ENCODE measurements at places on chromosomes 3 and 15.

- DNase-seq = no peak
Measured at GRCh38 chr3:70108072-70108471, 108.5 kb downstream of the SAMMSON start.

GRCh38 chr3:535566-536416 lies 339.2 kb downstream of the CHL1 start:
- no peak for DNase-seq

GRCh38 chr3:26768068-26768651 lies 145.6 kb downstream of the LRRC3B start:
- DNase-seq = no peak

GRCh38 chr15:62599791-62600777 lies 435.0 kb upstream of the C2CD4B start:
- no peak for DNase-seq

- no peak for DNase-seq
Measured at GRCh38 chr3:30227571-30228301, 378.7 kb upstream of the TGFBR2 start.

DNA sequence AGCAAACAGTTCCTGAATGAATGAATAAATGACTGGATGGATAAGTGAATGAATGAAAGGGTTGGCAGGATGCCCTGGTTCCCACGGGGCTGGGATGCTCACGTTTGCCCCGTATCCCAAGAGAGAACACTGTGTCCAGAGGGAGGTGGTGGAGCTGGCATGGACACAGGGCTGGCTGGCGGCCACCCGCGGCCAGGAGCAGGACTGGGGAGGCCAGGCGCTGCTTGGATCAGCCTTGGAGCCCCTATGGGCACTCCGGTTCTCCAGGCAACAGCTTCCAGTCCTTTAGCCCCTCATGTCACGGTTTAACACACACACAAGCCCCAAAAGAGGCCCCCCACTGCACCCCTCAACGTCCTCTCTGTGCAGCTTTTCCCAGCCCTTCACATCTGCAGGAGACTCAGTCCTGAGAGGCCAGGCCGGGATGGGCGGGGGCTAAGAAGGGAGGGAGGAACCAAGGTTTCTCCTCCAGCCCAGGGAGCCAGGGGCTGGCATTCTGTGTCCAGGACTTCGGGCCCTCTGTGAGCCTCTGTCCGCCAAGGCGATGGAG lies 86.0 kb upstream of the ALDH1L1 start:
- DNase-seq = no peak

GRCh38 chr3:175404027-175404426 lies 544.9 kb downstream of the NAALADL2 start:
- DNase-seq = no peak

GRCh38 chr3:180980611-180981010 lies 8.9 kb downstream of the DNAJC19 start:
- no peak for DNase-seq

DNA sequence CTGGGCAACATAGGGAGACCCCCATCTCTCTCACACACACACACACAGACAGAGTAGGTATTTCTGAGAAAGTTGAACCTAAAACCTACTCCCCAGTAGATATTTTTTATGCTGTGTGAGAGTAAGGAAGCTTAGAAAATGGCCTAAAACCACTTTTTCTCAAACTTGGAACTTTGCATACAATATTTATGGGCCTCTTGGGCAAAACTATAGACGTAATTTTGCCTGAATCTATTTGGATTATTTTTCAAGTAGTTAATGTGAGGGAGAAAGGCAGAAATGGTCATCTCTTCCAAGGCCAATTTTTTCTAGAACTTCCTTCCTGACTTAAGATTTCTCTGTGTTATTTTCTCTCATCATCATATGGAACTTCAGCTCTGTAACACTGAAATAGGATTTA lies 81.7 kb downstream of the ZNF609 start:
- DNase-seq = no peak

GRCh38 chr3:41064070-41064469 lies 135.2 kb upstream of the CTNNB1 start:
- no peak for DNase-seq

DNA sequence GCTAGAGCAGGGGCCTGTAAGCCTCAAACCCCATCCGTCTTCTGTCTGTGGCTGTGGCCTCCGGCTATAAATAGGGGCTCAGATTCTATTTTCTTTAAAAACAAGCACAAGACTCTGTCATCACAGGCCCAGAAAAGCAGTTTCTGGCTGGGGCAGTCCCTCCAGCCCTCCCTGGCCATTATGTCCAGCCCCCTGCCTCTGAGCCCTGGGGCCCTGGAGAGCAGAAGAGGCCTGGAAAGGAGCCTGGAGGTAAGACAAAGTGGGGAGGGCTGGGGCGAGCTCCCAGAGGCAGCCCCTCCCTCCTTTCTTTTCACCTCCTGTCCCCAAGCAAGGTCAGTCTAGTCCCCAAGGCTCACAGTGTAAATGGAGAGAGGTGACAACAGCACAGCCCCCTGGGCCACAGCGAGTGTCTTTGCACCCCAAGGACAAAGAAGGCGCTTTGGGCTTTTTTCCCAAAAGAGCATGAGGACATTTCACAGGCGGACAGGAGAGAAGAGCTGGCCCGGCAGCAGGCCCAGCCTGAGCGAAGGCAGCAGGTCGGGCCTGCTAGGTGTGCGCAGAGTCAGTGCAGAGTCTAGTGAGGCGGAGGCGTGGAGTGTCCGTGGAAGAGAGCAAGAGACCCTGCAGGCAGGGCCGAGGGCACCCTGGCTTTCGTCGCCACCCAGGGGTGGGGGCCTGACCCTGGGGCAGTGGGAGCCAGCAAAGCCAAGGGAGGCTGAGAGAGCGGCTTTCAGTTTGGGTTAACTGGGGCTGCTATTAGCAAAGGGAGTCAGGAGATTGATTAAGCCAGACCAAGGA lies 188.3 kb downstream of the TBC1D2B start:
- no peak for DNase-seq

DNA sequence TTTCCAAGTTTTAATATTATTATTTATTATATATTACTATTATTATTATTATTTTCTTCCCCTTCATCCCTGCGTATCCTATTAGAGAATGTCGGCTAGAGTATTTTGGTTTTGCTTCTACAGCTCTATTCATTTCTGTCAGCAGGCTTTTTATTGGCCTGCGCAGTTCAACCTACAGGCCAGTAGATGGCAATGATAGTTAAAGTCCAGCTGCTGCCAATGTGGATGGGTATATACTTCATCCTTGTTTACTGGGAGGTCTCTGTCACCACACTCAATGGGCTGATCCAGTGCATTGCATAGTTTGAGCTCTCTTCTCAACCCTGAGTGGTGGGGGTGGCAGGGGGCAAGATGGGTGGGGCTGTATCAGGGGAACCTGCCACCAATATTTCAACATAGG lies 799.8 kb downstream of the NSUN3 start:
- DNase-seq = no peak

All from activated CD4-positive, alpha-beta T cell treated with anti-CD3 and anti-CD28 coated beads for 24 hours (primary cell).